Mesothelial cell of epicardium (in vitro differentiated cells): ENCODE measurements at places on chromosomes 11 and 22.

DNA sequence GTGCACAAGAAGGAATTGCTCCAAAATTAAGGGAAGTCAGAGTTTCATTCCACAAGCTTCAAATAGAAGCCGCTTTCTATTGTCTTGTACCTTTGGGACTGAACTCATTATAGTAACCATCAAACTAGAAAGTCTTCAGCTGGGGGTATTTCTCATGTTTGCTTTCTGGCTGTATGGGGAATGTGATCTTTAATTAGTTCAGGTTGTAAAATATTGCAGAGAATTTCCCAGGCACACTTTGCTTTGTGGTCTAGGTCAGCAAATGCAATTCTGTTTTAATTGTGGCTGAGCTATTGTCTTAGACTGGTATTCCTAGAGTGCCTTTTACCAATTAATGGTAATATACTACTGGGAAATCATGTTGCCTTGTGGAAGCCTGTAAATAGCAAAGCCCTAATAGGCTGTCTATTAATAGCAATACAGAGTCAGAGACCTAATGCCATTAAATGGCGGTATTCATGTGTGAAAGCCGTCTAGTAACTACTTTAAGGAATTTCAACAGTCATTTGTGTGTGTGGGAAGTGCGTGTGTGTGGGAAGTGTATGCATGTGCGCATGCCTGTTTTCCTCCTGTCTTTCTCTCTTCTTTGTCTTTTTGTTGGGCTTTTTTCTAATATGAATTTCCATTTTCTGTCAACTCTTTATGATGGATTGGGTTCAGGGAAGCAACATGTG lies 276.6 kb downstream of the FAT3 start:
- no peaks in the 10 kb centered on the region for H3K27me3 ChIP-seq
- H3K36me3 ChIP-seq, result no peaks in the 10 kb centered on the region
- no peak for DNase-seq

DNA sequence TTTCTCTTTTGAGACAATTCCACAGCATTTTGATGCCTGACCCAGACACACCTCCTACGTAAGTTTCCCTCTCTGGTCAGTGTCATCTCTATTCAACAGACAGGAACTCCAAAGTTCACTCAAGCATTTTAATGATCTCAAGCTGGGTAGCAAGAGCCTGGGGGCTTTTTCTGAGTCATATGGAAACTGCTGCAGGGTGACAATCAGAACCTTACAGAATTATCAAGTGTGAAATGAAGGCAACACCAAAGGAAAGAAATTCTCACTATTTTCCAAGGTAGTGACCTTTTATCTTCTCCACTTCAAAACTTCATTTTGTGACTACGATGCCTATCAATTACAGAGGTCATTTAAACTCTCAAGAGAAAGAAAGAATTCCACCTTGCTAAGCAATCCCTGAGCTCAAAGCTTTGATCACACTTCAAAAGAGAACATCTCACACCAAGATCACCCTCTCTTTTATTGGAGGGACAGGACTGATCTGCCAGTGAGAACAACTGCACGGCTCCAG lies 229.0 kb upstream of the ZC3H12C start:
- H3K4me1 ChIP-seq, result peaks cover 39% of the 10 kb centered on the region
- H3K36me3 ChIP-seq, result no peaks in the 10 kb centered on the region
- no peak for DNase-seq
- H3K27ac ChIP-seq, result peak overlapping the region; percentile 81
- H3K4me3 ChIP-seq, result no peak overlapping the region

DNA sequence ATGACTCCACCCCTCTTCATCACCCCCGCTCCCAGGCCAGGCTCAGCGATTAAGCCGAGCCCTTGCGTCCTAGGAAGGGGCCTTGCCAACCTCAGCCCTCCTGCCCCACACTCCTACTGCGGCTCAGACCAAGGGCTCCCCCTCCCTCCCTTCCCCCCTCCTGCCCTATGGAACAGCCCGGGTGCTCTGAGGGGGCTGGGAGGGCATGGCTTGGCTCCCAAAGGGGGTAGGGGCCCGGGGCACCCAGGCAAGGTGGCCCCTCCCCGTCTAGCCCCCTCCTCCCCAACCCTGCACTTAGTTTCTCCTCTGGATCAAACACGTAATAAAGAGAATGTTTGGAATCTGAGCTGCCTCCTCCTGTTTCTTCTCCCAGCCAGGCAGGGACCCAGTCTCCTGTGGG lies 6.3 kb downstream of the RCOR2 start:
- no peaks in the 10 kb centered on the region for H3K27me3 ChIP-seq
- peaks cover 30% of the 10 kb centered on the region for H3K4me1 ChIP-seq
- peak overlapping the region; percentile 1 for H3K4me3 ChIP-seq
- H3K27ac ChIP-seq, result peak overlapping the region; percentile 91
- H3K36me3 ChIP-seq, result peaks cover 10% of the 10 kb centered on the region

DNA sequence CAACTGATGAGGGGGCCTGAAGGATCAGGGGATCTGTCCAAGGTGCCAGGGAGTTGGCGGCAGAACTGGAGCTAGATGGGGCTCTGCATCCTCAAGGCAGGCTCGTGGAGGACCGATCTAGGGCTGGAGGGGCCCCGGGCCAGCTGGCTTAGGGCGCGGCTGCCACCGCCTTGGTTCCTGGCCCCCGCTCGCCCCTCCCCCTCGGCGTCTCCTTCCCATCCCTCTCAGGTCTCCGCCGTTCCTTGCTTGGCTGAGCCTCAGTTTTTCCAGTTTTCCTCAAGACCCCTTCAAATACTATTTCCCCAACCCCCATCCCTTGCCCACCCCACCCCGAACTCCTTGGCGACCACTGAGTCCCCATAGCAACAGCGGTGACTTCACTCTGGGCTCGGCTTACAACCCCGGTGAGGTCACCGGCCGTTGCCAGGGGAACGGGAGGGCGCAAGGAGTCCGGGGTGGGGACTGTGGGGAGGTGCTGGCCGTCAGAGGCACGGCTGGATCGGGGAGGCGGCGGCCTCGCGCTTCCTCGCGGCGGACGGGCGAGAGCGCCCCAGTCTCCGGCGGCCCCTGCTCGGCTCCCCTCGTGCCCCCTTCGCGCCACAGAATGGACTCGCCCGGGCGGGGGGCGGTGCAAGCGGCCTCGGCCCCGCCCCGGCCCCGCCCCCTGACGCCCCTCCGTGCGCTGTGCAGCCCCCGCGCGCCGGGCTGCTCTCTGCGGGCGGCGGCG lies 7.5 kb downstream of the FREY1 start:
- H3K27me3 ChIP-seq, result peaks cover 5% of the 10 kb centered on the region
- DNase-seq, result peak; percentile 63
- H3K4me3 ChIP-seq, result peak overlapping the region; percentile 69

DNA sequence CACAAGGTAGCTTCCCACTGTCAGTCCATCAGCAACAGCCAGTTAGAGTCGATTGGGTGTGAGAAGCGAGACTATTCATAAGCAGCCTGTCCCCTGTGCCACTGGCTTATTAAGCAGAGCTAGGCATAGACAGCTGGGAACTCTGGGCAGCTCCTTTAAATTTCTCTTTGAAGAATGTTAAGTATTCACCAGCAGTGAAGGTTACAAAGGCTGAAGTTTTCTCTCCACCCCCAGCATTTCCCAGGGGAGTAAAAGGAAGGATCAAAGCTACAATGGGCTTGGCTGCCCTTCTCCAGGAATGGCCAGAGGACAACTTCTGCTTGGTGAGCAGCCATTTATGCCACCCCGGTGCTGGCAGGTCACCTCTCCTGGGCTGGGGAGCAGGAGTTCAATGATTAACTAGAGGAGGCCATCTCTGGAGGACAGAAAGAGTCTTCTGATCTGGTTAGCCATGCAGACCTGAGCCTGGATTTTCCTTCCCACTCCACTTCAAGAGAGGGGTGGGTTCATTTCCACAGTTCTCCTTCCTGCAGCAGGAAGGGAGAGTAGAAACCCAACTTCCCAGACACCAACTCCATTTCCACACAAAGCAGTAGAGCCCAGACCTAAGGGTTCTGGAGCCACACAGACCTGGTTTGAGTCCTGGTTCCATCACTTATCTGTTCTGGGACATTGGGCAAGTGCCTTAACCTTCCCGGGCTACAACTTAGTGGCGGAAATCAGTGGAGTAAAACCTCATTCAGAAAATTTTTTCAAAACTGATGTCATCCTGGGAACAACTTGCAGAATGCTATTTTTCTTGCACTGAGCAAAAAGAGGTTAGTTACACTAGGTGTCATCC lies 22.6 kb downstream of the POU2AF3 start:
- H3K4me3 ChIP-seq, result no peak overlapping the region
- peaks cover 10% of the 10 kb centered on the region for H3K27me3 ChIP-seq
- no peaks in the 10 kb centered on the region for H3K36me3 ChIP-seq
- no peak overlapping the region for H3K27ac ChIP-seq
- peaks cover 12% of the 10 kb centered on the region for H3K4me1 ChIP-seq
